ENCODE measurements at places on chromosomes 2 and 18. TPM values are rescaled to one million over a fixed set of nuclear protein-coding genes. Genes with fewer than 3 reads are reported as not detected.

GRCh38 chr2:9897331-9897737 lies 54.1 kb downstream of the TAF1B start:
- no peak overlapping the region for H3K4me3 ChIP-seq
- H3K36me3 ChIP-seq = no peaks in the 10 kb centered on the region
- peaks cover 15% of the 10 kb centered on the region for H3K4me1 ChIP-seq
- no peaks in the 10 kb centered on the region for H3K27me3 ChIP-seq

GRCh38 chr2:88187927-88188326 lies 17.8 kb downstream of the THNSL2 start:
- no peak for DNase-seq
- no peaks in the 10 kb centered on the region for H3K4me1 ChIP-seq
- no peaks in the 10 kb centered on the region for H3K36me3 ChIP-seq
- no peak overlapping the region for H3K27ac ChIP-seq
- no peak overlapping the region for H3K4me3 ChIP-seq

- no peaks in the 10 kb centered on the region for H3K4me1 ChIP-seq
- H3K27ac ChIP-seq = no peak overlapping the region
- H3K4me3 ChIP-seq = no peak overlapping the region
- DNase-seq = no peak
Measured at GRCh38 chr2:63818271-63818670, 23.4 kb upstream of the UGP2 start.

Gene TUBB6
- total RNA-seq = 445 TPM

DNA sequence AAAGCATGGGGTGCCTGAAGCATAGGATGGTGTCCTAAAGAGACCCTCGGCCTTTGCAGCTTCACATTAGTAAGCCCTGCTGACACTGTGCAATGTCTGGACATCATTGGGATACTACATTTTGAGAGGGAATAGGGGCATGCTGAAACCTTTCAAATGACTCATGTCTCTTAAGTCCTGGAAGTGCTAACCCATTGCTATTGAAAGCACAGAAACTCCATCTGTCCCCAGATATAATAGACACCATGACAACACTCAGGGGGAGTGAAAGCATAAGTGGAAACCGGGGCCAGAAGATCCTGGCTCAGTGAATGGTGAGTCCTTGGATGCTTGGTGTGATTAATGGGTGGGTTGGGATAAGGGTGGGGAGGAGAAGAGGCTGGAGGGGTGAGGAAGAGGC lies 595.5 kb upstream of the ID2 start:
- H3K27ac ChIP-seq = no peak overlapping the region
- H3K36me3 ChIP-seq = no peaks in the 10 kb centered on the region
- no peaks in the 10 kb centered on the region for H3K4me1 ChIP-seq
- no peaks in the 10 kb centered on the region for H3K27me3 ChIP-seq
- no peak overlapping the region for H3K4me3 ChIP-seq
- no peak for DNase-seq

DNA sequence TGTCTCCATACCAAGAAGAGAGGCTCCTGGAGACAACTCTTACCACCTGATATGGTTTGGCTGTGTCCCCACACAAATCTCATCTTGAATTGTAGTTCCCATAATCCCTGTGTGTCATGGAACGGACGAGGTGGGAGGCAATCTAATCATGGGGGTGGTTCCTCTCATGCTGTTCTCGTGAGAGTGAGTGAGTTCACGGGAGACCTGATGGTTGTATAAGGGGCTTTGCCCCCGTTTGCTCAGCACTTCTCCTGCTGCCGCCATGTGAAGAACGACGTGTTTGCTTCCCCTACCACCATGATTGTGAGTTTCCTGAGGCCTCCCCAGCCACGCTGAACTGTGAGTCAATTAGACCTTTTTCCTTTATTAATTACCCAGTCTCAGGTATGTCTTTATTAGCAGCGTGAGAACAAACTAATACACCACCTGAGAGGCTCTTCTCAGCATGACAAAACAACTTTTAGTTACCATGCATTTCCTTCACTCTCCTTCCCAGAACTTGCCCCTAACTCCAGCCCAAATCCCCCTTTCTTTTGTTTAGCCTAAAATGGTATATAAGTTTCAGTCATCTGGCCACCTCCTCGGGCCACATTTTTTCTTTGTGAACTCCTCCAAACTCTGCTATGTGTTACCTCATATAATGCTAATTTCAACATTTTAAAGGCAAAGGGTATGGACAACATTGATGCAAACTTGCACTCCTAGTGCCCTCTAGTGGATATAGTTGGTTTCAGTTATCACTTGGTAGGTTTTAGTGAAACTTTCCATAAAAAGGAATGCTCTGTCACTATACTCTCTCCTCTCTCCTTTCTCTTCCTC lies 58.6 kb upstream of the SLC25A52 start:
- no peaks in the 10 kb centered on the region for H3K27me3 ChIP-seq
- H3K27ac ChIP-seq = no peak overlapping the region
- no peak overlapping the region for H3K4me3 ChIP-seq

Gene FBXO15
- not detected for total RNA-seq

- no peaks in the 10 kb centered on the region for H3K36me3 ChIP-seq
- DNase-seq = no peak
- H3K4me1 ChIP-seq = no peaks in the 10 kb centered on the region
- H3K27ac ChIP-seq = no peak overlapping the region
- no peaks in the 10 kb centered on the region for H3K27me3 ChIP-seq
Measured at GRCh38 chr18:70448588-70448987, 159.7 kb downstream of the SOCS6 start.

Gene GPBAR1
- total RNA-seq = 3.1 TPM
